ENCODE measurements at places on chromosomes 6 and 20. TPM values are rescaled to one million over a fixed set of nuclear protein-coding genes. Genes with fewer than 3 reads are reported as not detected.

DNA sequence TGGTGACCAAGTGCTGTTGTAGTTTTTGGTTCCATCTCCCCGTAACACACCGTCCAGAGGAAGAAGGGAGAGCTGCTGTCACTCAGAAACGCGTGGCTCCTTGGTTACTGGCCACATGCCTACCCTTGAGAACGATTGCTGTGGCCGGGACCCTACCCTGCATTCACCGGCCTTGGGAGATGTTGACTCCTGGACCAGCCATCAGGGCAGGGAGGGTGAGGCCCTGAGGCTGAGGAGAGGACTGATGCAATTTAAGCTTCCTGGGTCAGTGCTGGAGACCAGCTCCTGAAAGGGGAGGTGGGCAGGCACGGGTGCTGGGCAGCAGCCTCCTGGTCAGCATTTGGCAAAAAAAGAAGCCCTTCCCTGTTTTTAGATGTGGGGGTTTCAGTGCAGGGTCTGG is 31.5 kb downstream of the ERMARD start:
- peaks cover 17% of the 10 kb centered on the region for H3K36me3 ChIP-seq
- H3K4me3 ChIP-seq = no peak overlapping the region
- no peaks in the 10 kb centered on the region for H3K4me1 ChIP-seq
- no peak for DNase-seq
- H3K27ac ChIP-seq = no peak overlapping the region
- H3K27me3 ChIP-seq = no peaks in the 10 kb centered on the region

GRCh38 chr6:87182321-87182720 is 27.0 kb downstream of the ZNF292 start:
- peak overlapping the region; percentile 81 for H3K4me3 ChIP-seq
- peak overlapping the region; percentile 96 for H3K27ac ChIP-seq
- H3K27me3 ChIP-seq = no peaks in the 10 kb centered on the region
- peaks cover 77% of the 10 kb centered on the region for H3K4me1 ChIP-seq
- DNase-seq = no peak

GRCh38 chr20:41367393-41367695 is 726 bp upstream of the EMILIN3 start:
- peaks cover 6% of the 10 kb centered on the region for H3K4me1 ChIP-seq
- DNase-seq = no peak
- peaks cover 47% of the 10 kb centered on the region for H3K27me3 ChIP-seq

DNA sequence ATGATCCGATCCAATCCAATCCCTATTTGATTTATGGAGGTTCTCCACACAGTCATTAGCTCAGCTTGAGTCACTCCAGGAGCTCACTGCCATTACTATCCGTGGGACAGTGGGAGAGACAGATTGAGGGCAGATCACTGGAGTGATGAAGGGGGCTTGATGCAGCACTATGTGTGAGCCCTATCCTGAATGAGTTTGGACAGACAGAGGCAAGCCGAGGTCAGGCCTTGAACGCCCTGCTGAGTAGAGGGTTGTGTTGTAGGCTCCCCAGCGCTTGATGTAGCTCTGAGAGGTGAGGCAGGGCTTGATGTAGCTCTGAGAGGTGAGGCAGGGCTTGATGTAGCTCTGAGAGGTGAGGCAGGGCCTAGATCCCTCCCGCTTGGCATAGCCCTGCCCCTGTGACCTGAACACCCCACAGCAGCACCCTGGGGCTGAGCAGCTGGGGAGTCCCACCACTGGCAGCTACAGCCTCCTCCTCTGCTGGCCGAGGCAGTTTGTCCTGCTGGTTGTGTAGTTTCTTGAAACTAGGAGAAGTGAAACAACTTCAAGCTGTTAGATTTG is 58.7 kb downstream of the ZFAND3 start:
- H3K4me1 ChIP-seq = peaks cover 48% of the 10 kb centered on the region
- peaks cover 5% of the 10 kb centered on the region for H3K36me3 ChIP-seq
- no peak overlapping the region for H3K27ac ChIP-seq

DNA sequence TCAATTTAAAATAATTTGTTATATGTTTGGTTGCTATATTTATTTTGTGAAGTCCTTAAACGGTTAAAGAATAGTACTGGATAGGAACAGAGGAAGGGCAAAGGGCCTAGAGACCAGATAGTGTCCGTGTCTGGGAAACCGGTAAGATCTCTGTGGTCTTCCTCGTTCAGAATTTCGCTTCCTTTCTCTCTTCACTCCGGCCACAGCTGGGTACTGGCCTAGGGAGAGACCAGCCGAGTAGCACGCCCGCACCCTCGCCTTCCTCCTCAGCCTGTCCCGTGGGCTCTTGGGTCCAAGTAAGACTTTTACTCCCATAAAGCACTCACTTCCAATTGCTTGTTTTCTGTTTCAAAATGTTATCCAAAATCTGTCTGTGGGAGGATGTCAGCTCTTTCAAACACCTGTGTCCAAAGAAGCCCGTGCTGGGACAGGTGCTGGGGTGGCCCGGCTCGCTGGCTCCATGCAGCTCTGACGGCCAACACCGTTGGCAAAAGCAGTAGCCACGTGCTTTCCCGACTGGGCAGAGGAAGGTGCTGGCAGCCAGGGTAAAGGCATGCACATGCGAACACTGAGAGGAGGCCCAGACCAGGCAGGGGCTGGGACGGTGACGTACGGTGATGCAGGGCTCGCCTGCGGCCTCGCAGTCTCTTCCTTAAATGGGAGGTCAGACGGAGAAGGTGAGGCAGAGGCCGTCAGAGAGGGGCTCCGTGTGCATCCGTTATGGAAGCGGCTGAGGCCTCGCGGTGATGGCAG is 112.2 kb downstream of the IRF4 start:
- no peaks in the 10 kb centered on the region for H3K27me3 ChIP-seq
- peaks cover 94% of the 10 kb centered on the region for H3K4me1 ChIP-seq
- DNase-seq = no peak
- H3K36me3 ChIP-seq = peaks cover 4% of the 10 kb centered on the region

DNA sequence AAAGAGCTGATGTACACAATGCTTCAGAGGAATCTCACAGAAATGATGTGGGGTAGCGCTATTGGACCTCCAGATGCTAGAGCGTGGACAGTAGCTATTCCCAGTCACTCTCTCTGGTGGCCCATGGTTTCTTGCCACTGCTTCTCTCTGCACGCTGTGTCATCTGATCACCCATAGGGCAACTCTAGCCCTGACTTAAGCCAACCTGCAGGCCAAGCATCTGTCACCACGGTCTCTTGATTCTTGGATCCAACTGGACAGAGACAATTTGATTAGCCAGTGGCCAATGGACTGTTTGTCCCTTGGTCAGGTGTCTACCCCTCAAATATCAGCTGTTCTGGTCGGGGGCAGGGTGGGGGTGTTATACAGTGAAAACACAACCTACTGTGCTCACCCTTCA is 42.4 kb upstream of the TRAF3IP2 start:
- no peak overlapping the region for H3K27ac ChIP-seq
- H3K36me3 ChIP-seq = no peaks in the 10 kb centered on the region
- no peak overlapping the region for H3K4me3 ChIP-seq
- DNase-seq = no peak

SLC24A3 gene
- total RNA-seq = 0.07 TPM

RNF182 gene
- not detected for total RNA-seq

CALHM5 gene
- not detected for total RNA-seq

- DNase-seq = no peak
- no peak overlapping the region for H3K4me3 ChIP-seq
- no peak overlapping the region for H3K27ac ChIP-seq
- no peaks in the 10 kb centered on the region for H3K4me1 ChIP-seq
- H3K36me3 ChIP-seq = no peaks in the 10 kb centered on the region
These were observed 111.8 kb downstream of the MAP7 start for GRCh38 chr6:136438441-136438840.

EPPIN gene
- total RNA-seq = not detected

DNA sequence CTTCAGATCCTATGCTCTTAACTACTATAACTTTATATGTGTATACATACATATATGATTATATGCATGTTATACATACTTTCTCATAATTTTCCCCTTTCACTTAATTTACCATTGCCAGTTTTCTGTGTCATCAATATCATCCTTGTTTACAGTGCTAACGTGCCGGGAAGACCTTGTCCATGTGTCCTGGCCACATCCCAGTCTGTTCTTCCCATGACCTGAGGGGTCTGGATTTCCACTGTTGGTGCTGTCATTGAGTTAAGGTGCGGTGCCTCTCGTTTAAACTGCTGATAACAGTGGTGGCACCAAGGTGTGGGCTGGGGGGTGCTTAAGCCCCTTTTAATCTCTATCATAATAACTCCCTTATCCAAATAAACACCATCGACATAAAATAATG is 8.5 kb upstream of the SDCBP2 start:
- DNase-seq = no peak
- H3K27ac ChIP-seq = no peak overlapping the region
- H3K4me1 ChIP-seq = peaks cover 29% of the 10 kb centered on the region
- peaks cover 3% of the 10 kb centered on the region for H3K36me3 ChIP-seq
- H3K27me3 ChIP-seq = no peaks in the 10 kb centered on the region

CCN6 gene
- total RNA-seq = 0.74 TPM

DNA sequence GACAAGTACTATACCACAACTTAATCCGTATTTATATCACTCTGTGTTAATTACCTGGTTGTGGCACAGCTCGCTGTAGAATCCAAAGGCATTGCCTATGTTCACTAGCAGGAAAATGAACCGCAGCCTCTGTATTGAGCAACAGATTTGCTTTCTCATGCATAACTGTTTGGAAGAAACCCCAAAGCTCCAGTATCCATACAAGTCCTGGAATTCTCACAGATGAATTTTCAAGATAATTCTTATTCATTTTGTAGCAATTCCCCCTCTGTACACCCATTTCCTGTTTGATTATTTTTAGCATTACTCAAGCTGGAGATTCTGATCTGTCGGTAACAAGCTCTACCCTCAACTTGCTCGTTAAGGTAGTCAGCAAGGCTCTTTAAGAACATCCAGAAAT is 63.5 kb downstream of the STMND1 start:
- H3K4me3 ChIP-seq = no peak overlapping the region
- DNase-seq = no peak
- H3K36me3 ChIP-seq = no peaks in the 10 kb centered on the region
- peaks cover 29% of the 10 kb centered on the region for H3K27me3 ChIP-seq
- H3K4me1 ChIP-seq = no peaks in the 10 kb centered on the region

DNA sequence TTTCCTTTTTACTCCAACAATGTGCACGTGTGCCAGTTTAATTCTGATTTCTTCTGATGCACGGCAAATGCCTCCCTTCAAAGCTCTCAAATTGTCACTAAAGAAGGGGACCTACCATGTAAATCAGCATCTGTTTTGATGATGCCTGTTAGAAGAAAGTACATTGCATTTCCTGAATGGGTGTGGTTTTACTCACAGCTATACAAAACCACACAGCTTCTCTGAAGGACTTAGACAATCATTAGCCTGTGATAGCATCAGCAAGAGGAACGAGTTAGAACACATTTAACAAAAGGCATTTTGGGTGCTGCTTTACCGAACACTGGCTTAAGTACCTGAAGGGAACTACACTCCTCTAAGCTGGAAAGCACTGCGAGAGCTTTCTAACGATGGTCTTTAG is 109.4 kb downstream of the ATXN1 start:
- peaks cover 1% of the 10 kb centered on the region for H3K36me3 ChIP-seq
- H3K27me3 ChIP-seq = no peaks in the 10 kb centered on the region
- DNase-seq = no peak
- H3K27ac ChIP-seq = no peak overlapping the region
- H3K4me1 ChIP-seq = peaks cover 57% of the 10 kb centered on the region

DNA sequence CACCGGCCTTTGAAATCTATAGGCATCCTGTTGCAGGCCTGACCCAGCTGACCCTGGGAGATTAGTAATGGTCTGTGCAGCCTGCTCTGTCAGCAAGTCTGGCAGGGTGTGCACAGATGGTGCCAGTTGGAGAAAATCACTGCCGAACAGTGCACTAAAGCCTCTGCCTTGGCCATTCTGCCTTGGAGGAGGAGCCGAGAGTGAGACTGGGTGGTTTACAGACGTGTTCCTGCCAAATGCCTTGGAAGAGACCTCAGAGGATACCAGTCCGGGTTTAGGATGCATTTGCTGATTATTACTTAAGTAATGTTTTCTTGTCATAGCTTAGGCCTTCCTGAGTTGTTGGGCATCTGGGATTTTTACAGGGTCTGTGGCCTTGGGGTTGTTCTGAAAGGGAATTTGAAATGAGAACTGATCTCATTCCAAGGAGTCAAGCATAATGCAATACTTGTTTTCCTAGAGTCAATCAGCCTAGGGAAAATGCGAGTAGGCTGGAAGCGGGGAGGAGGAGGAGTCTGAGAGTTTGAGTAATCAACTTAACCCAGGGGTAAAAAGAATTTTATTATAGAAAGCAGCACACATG is 292.1 kb downstream of the SOX4 start:
- no peak overlapping the region for H3K4me3 ChIP-seq
- no peak overlapping the region for H3K27ac ChIP-seq
- DNase-seq = no peak

ANKRD66 gene
- total RNA-seq = not detected

CYP39A1 gene
- total RNA-seq = not detected

- H3K4me3 ChIP-seq = no peak overlapping the region
- H3K27me3 ChIP-seq = no peaks in the 10 kb centered on the region
- H3K36me3 ChIP-seq = no peaks in the 10 kb centered on the region
- no peak overlapping the region for H3K27ac ChIP-seq
- H3K4me1 ChIP-seq = no peaks in the 10 kb centered on the region
These were observed 109.8 kb downstream of the PTPRK start for GRCh38 chr6:128410584-128410983.

- H3K4me3 ChIP-seq = no peak overlapping the region
- no peak overlapping the region for H3K27ac ChIP-seq
- H3K36me3 ChIP-seq = peaks cover 2% of the 10 kb centered on the region
- H3K27me3 ChIP-seq = no peaks in the 10 kb centered on the region
These were observed 121.3 kb downstream of the JPH2 start for GRCh38 chr20:44065401-44066340.

TTBK1 gene
- total RNA-seq = 1.2 TPM

OR2H2 gene
- not detected for total RNA-seq

DNA sequence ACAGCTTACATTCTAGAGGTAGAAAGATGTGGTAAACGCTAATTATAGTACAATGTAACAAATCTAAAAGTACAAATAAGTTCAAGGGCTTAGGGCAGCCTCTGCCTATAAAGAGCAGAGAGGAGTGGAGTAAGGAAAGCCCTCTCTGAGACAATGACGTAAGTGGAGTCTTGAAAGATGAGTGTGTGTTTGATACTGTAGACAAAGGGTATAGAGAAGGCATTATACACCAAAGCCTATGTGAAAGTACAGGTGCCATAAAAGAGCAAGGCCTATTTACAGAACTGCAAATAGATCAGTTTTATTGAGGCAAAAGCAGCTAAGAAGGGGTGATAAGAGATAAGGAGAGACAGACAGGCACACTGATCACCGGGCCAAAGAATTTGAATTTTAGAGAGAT is 10.9 kb downstream of the GOPC start:
- no peak for DNase-seq
- peaks cover 21% of the 10 kb centered on the region for H3K4me1 ChIP-seq
- no peaks in the 10 kb centered on the region for H3K27me3 ChIP-seq
- no peak overlapping the region for H3K27ac ChIP-seq
- peaks cover 23% of the 10 kb centered on the region for H3K36me3 ChIP-seq
- no peak overlapping the region for H3K4me3 ChIP-seq

- H3K36me3 ChIP-seq = no peaks in the 10 kb centered on the region
- DNase-seq = no peak
- H3K27me3 ChIP-seq = peaks cover 11% of the 10 kb centered on the region
- no peak overlapping the region for H3K4me3 ChIP-seq
- H3K27ac ChIP-seq = no peak overlapping the region
These were observed 62.5 kb upstream of the ZNFX1 start for GRCh38 chr20:49340161-49340966.

GJA10 gene
- total RNA-seq = not detected
